Vagina (tissue), 2 donors: ENCODE measurements at places on chromosomes 6 and 20.

DNA sequence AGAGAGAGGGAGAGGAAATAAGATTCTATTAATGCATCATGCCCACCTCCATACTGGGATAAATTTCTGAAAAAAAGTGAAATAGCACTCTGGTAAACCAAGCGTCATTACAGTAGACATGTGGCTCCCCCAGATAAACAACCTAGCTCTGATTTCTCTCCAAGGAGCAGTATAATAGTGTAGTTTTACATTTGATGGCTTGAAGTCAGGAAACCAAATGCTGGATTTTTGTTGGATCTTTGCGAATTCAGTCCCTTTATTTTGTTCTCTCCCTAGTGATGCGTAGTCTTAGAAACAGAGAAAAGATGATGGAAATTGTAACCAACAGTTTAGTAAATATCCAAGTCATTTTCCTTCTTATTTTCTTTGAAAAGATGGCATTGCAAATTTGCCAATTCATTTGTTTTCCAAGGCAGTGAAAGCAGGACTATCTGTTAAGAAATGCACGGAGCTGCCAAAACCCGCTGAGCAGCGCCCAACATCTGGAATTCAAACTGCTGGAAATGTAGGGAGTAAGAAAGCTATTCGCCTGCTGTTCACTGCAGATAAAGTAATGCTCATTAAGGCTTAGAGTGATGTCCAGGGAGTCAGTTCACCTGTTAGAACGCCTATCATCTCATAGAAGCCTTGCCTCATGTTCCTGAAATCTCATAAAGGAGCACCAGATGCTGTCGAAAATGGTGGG, 85.7 kb upstream of the DOK5 start:
- no peak for DNase-seq

GRCh38 chr6:129684323-129684884, 25.6 kb downstream of the ARHGAP18 start:
- no peak for DNase-seq

DNA sequence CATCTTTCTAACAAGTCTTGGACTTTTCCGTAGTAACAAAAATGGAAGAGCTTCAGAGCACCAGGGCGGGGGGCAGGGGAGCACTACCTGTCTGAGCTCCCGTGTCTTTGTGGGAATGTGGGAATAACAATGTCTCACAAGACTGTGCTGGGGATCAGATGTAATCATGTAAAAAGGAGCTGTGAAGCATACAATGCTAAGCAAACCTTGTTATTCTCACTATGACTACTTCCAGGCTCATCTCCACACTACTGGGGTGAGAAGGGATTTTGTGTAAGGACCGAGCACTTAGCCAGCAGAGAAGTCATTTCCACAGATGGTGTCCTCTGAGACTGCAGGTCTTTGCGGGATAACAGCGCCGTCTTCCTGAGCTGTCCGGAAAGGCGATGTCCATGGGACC, 27.1 kb downstream of the PRR18 start:
- DNase-seq: peak; percentile 74

DNA sequence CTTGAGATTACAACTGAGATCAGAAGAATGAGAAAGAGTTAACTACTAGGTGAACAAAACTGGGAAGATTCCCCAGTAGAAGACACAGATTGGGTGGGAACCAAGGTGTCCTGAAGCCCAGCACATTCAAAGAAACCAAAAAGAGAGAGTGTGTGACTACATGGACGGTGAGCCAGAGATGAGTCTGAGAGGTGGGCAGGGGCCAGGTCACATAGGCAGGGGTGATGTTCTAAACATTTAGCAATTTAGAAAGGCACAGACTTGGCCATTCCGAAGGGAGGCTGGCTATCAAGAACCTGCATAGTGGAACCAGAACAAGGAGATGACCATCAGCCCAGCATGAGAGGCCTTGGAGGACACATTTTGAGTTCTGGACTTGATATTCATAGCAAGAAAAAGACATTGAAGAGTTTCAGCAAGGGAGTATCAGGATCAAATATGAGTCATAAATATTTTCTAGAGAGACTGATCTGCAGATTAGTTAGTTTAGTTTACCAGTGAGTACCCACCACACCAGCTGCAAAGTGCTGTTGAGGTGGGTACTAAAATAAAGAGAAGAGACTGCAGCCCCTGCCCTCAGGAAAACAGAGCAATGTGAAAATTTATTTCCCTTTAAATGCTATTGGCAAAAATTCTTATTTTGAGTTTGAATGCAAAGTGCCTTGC, 340.5 kb upstream of the PRDM1 start:
- no peak for DNase-seq

GRCh38 chr6:8336406-8337057, 98.8 kb downstream of the SLC35B3 start:
- DNase-seq: no peak

GRCh38 chr6:42890311-42891198, 11.1 kb downstream of the RPL7L1 start:
- no peak for DNase-seq

DNA sequence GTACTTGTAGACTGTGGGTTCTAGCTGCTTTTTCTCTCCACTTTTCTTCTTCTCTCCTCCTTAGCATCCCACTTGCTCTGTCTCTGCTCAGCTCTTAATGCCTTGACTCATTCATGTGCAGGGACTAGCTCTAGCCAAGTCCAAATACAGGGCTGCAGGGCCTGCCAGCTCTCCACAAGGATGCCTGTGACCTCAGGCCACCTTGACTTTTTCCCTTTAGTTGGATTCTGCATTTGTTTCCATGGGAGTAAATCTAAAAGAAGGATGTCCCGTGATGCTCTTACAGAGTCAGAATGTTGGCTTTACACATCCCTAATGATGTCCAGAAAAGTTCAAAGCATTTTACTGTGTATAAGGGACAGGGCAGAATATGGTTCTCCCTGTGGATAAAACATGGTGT, 101.8 kb upstream of the PREP start:
- no peak for DNase-seq

DNA sequence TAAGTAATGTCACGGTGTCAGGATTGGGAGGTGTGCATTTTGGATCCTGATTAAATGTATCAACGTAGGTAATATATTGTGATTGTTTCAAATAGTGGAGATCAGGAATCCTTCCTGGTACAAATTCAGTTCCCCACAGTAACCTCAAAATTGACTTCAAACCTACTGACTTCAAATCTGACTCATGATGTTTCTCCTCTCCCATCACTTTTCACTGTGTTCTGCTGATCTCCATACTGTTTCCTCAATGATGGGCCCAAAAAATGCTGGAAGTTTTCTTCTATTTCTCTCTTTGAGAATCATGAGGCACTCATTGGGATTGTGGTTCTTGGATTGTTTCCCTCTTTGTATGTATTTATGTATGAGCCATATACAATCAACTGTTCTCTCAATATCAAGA, 35.9 kb downstream of the LAMA2 start:
- no peak for DNase-seq

- DNase-seq: no peak
Measured at GRCh38 chr6:169452869-169453620, 199.4 kb upstream of the THBS2 start.

- no peak for DNase-seq
Measured at GRCh38 chr20:36466089-36466488, 75.2 kb upstream of the MYL9 start.

DNA sequence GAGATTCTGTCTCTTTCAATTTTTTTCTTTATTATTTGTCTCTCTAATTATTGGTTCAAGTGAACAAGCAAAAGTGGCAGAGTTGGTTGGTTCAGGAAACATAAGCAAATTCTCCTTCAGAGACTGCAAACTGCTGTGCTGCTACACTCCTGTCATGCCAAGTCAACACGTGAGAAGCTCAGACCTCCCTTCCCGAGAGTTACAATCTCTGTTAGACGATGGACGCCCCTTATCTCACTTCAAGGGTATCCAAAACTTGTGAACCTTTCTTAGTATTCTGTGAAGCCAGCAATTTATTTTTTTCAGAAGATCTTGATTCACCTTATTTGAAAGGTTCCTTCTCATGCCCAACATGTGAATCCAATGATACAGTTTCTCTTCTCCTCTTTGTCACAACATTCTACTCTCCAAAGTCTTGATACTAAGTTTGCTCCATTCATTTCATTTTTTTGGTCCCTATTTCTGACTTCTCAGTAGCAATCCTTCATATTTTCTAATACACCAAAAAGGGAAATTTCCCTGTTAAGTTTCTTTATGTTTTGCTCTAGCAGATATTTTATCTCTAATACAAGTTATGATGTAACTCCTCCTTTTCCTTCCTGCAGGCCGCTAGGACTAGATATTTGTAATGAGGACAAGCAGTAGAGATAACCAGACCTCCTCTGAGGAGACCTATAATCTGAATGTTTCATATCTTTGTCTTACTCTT, 448.8 kb upstream of the CITED2 start:
- DNase-seq: no peak

DNA sequence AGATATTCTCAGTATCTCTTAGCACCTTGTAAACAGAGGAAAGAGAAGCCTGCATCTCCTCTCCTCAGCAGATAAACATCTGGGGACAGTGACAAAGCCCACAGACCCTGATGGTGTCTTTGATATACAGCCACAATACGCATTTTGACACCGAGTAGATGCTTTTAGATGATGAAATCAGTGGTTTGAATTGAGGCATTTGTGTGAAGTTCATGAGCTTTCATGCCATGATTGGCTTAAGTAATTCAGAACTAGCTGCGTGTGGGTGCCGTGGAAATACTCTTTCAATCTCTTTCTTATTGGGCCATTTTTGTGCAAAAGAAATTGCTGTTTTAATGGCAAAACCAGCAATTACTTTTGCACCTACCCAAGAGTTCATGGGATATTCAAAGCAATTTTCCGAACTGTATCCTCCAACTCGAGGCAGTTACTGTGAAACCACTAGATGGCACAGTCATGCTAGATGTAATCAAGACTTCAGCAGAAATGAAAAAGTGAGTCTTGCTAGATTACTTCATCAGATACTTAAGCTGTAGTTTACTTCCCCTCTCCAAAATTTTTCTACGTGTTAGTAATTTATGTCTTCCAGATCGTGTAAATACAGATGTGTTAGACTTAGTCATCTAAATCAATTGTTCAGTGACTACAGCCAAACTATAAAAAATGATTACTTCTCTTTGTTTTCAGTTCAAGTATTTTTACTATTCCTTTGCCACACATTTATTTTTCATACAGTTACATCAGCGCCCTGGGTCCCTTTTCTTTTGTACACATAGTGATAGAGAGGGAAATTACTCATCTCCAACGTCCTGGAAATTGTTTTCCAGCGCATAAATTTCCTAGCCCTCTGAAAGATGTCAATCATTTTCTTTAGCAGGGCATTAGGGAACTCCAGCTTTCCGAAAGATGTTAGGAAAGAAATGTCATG, 49.4 kb downstream of the IYD start:
- no peak for DNase-seq

DNA sequence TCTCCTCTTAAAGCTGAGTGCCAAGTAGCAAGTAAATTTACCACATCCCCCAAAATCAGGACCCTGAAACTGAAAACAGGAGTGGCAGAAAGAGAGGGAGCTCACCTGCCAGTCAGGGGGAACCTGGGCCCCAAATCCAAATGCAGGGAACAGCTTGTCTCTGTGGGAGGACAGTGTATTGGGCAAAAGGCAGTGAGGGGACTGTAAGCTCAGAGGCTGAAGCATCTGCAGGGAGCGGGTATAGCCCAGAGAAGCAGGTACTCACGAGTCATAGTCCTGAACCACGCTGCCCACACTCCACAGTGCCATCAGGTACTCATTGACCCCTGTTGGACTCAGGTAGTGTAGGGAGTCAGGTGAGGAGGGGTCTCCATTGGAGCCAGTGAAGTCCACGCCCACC, 15.0 kb downstream of the SPAG4 start:
- DNase-seq: no peak

DNA sequence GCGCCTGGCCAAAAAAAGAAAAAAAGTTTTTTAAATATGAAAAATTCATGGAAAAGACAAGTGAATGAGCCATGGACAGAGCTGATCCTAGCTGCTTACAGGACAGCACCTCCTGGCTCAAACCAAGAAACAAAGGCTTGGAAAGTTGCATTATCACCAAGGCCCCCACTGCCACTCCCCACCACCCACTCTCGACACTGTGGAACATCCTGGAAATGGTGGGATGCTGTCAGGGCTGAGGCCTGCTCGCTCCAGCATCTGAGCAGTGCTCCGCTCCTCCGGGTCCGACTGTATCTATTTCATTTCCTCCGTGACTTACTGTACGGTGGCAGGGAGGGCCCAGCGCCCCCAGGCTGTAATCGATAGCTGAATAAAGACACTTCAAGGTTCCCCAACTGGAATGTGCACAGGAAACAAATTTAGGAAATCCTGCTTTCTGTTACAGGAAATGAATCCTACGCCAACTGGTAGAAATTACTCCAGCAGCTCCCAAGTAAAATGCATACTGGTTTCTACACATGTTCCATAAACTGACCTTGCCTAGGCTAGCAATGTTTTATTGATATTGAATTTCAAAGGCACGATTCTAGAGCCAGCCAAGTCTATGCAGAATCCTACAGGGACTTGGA, 109.5 kb upstream of the NFATC2 start:
- DNase-seq: no peak

DNA sequence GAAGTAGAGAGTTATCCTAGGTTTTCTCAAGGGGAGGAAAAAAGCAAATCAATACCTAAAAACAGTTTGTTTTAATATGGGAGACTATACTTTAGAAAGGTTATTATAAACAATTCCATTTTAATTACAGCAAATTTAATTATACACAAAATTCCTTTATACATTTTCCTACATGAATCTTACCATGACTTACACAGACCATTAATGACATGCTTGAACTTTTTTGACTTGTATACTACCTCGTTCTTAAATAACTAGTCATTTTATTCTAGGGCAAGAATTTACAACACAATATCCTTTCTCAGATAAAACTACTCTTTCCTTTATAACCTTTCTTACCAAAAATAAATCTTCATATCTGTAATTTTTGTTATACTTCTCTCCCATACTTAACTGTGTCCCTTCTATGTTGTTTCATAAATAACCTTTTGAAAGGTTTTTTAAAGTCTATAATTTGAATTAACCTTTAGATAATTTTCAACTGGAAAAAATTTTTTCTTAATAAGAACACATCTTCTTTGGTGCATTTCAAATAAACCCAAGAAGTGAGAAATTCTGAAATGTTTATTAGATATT, 729.4 kb downstream of the TENT5A start:
- no peak for DNase-seq

GRCh38 chr6:105835373-105835772, 250.8 kb upstream of the PRDM1 start:
- no peak for DNase-seq

DNA sequence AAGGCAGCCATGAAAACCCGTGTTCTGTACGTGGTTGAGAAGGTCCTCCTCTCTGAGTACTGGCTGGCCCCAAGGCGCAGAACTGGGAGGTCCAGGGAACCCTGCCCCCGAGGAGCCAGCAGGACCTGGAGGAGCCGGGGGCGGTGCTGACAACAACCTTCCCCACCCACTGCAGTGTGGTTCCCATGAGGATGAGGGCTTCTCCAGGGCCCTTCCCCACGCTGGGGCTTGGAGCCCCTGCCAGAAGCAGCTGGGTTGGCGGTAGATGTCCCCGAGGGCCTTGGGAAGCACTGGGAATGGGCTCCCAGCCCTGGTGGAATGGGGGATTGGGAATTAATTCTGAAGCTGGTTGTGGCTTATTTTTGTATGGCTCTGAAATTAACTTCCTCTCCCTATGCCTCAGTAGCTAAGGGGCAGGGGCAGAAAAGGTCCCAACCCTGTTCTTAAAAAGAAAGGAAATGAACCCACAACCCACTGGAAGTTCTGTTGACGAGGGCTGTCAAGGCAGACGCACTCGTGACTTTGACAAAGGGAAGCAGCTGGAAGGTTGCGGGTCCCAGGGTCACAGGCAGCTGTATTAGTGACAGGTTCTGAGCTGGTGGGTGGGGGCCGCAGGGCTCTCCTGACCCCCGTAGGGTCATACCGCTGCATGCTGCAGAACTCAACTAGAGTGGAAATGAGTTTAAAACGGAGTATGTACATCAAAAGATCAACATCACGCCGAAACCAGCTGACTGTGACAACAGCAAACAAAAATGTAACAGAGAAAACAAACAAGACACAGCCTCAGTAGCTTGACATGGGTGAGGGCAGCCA, 13.9 kb upstream of the HELZ2 start:
- no peak for DNase-seq
